ENCODE measurements at places on chromosomes 11 and 22.

GRCh38 chr22:49462795-49463194, 364.9 kb downstream of the BRD1 start:
- peak; percentile 19 for DNase-seq

GRCh38 chr11:111205632-111206385, 39.7 kb upstream of the POU2AF2 start:
- DNase-seq: no peak

- no peak for DNase-seq
These were observed 10.1 kb downstream of the MCM5 start for GRCh38 chr22:35409783-35410662.

- no peak for DNase-seq
These were observed 110.4 kb downstream of the USP35 start for GRCh38 chr11:78299000-78299710.

- no peak for DNase-seq
These were observed 27.1 kb upstream of the APOA1 start for GRCh38 chr11:116864531-116864930.

DNA sequence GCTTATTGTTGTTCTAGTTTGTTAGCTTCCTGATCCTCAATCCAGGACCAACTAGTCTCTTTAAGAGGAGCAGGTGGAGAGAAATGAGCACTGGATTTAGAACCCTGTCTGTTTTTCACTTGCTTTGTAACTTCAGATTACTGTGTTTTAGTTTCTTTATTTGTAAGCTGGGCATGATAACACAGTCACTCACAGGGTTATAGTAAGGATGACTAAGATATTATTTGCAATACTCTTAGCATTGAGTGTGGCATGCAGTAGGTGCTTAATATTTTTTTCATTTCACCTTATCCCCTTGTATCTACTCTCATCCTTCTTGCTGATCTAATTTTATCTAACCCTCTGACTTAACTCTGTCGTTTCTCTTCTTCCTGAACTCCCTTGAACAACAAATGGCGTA, 33.8 kb downstream of the DNHD1 start:
- no peak for DNase-seq

- no peak for DNase-seq
These were observed 202.8 kb upstream of the BDNF start for GRCh38 chr11:27902981-27903624.

Data from K562 (cell line).